NCI-H1436 (cell line): ENCODE measurements at places on chromosomes 12 and 14.

GRCh38 chr12:100185361-100185894 lies 15.2 kb upstream of the ACTR6 start:
- no peak for DNase-seq

GRCh38 chr14:24695265-24696241 lies 61.6 kb upstream of the GZMB start:
- no peak for DNase-seq

DNA sequence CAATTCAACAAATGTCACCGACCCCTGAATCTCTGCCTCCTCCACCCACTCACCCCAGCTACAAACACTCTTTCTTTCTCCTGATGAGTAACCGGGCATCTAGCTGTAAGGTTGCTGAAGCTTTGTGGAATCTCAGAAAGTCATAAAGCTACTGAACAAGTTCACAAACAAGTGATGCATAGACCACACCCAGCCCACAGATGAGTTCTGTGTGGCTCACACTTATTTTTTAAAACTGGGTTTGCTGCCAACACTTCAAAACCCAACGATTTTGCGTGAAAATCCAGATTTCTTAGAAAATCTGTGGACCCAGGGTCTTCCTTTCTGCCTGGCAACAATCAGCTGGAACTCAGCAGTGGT lies 96.1 kb downstream of the APAF1 start:
- DNase-seq = no peak

DNA sequence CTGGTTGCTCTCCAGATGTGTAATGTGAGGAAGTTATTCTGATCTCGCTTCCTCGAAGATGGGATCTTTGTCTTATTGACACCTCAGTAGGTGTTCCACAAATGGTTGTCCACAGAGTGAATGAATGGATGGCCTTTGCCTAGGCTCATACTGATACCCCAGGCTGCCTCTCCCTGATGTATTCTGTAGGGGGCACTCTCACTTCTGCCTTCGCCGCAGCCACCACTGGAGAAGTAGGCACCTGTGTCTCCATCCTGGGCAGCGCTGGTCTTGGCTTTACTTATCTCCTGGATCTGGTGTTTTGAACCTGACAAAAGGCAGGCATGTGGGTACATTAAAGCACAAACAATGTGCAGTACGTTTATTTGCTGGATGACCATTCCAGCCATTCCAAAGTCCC lies 82.1 kb downstream of the ZFP36L1 start:
- no peak for DNase-seq

- DNase-seq = no peak
Measured at GRCh38 chr14:60300019-60300418, 51.0 kb downstream of the PPM1A start.

GRCh38 chr14:20855652-20856291 lies 35.4 kb upstream of the RNASE3 start:
- DNase-seq = no peak

GRCh38 chr14:19920021-19920657 lies at the start of gene OR4K5:
Gene OR4K5 (plus strand): TSS chr14:19920607. CDS start chr14:19920607, 0 bp downstream.
- no peak for DNase-seq

DNA sequence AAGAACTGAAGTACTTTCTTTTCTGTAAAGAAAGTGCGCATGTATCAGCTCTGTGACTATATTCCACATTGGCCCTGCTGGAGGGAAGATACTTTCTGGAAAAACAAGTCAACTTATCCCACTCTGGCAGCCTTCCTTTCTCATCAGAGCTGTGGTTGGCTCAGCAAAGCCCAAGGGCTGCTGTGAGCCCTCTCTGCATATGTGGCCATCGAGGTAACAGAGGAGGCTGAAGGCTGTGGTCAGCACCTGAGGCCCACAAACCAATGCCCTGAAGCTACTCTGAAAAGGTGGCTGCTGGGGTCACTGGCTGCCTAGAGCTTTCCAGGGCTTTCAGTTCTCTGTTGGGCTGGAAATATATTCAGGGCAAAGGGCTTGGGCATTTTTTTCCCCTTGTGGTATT lies 70.8 kb upstream of the IGF1 start:
- no peak for DNase-seq

- DNase-seq = no peak
Measured at GRCh38 chr14:101010293-101010692, 106.8 kb upstream of the RTL1 start.

DNA sequence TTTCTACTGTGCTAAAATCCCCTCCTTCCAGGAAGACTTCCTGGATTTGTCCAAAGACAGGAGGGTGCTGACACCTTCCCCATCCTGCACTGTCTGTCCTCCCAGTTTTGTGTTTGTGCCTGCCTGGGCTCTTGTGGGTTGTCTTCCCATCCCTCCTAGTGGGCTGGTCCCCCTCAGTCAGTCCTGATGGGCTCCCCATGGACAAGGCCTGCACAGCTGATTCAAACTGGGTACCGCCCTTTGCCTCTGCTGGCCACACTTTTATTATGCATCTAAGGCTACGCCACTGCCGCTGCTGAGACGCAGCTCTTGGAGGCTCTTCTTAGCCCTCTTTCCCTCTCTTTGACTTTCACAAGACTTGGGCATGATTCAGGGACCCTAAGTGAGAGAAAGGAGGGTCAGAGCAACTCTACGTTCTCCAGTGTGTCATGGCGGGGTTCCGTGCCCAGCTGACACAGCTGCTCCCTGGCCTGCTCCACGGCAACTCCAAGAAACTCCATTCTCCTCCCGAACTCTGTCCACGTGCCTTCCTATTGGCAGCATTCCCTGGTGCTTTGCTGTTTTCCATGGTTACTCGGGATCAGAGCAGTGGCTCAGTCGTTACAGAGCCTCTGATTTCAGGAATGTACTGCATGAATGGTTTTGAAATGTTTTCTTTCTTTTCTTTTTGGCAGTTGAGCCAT lies 3.8 kb upstream of the KRT85 start:
- DNase-seq = no peak

GRCh38 chr12:100248886-100249285 lies 18.0 kb downstream of the DEPDC4 start:
- no peak for DNase-seq

- DNase-seq = no peak
Measured at GRCh38 chr14:81286574-81287370, 66.0 kb upstream of the GTF2A1 start.

- DNase-seq = no peak
Measured at GRCh38 chr12:89906178-89906577, 197.5 kb upstream of the ATP2B1 start.

- no peak for DNase-seq
Measured at GRCh38 chr14:30759172-30760125, 114.9 kb upstream of the COCH start.

DNA sequence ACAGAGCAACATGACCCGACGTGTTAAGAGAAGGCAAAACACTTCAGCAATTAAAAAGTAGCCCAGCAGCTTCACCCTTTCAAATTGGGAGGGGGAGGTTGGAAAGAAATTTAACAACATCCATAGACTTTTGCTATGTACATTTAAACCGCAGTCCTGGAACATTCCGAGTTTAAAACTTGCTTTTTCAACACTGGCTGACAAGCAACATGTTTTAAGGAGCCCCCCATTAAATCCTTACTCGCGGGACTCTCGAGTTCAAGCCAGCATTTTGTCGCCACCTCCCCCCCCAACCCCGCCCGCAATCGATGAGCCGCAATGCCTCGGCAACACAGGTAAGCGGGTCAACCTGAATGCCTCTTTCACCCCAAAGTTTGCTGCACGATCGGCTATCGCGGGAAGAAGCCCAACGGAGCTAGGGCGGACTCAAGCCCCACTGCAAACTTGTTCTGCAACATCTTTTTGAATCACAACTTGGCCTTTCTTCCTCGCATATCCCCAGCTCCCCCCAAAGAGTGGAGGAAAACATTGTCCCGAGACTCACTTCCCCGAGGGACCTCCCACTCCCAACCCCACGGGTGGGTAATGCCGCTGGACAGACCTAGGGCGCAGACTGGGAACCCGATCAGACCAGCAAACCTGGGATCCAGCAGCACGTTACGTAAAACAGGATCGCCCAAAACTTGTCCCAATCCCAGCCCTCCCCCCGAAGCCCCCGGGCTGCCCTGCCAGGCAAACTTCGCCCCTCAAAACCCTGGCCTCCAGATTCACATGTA lies 777 bp downstream of the ZFP36L1 start:
- no peak for DNase-seq

- DNase-seq = no peak
Measured at GRCh38 chr14:36659822-36660735, 1.6 kb upstream of the PAX9 start.

DNA sequence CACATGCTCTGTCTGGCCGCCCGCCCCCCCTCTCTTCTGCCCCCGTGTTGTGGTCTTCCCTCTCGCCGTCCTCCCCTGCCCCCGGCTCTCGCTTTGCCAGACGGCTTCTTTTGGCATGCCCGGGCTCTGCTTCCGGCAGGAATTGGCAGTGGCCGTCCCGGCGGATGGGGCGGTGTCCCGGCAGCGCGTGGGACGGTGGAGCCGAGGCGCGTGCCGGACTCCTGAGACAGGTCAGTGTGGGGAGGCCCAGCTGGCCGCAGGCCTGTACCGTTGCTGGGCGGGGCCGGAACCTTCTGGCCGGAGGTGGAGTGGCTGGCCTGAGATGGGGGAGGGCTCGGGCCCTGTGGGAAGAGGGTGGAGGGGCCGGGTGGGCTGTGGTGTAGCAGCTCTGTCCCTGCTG lies 17.1 kb downstream of the KIF26A start:
- no peak for DNase-seq

- no peak for DNase-seq
Measured at GRCh38 chr12:27282754-27283153, 38.7 kb downstream of the STK38L start.

- DNase-seq = no peak
Measured at GRCh38 chr12:131903270-131904255, 9.1 kb downstream of the ULK1 start.

GRCh38 chr14:60266021-60266937 lies 17.3 kb downstream of the PPM1A start:
- no peak for DNase-seq

DNA sequence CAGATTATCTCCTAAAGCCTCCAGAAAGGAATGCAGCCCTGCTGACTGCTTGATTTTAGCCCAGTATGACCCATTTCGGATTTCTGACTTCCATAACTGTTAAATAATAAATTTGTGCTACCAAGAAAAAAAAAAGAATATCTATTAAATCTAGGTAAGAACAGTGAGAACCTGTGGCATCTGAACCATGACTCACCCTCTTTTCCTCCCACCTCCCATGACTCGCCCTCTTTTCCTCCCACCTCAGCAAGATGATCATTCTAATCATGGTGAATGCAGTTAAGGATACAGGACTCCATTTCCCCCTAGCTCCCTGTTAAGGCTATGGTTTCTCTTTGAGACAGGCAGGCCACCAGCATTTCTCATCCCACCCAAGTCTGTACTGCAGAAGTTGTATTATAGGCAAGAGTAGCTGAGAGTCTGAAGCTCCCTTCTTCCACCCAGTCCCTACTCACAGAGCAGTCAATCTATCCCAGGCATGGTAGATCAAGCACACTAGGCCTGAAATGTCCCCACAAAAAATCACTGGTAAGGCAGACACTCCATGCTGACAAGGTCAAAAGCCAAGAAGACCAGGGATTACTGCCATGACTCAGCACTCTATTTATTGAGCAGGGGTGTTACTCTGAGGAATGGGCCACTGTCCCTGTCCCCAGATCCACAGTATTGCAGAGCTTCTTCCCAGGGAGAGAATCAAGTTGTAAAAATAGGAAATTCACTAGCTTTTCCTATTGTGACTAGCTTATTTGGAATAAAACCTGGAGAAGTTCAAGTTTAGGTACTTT lies 188.9 kb downstream of the ADAMTS20 start:
- no peak for DNase-seq

DNA sequence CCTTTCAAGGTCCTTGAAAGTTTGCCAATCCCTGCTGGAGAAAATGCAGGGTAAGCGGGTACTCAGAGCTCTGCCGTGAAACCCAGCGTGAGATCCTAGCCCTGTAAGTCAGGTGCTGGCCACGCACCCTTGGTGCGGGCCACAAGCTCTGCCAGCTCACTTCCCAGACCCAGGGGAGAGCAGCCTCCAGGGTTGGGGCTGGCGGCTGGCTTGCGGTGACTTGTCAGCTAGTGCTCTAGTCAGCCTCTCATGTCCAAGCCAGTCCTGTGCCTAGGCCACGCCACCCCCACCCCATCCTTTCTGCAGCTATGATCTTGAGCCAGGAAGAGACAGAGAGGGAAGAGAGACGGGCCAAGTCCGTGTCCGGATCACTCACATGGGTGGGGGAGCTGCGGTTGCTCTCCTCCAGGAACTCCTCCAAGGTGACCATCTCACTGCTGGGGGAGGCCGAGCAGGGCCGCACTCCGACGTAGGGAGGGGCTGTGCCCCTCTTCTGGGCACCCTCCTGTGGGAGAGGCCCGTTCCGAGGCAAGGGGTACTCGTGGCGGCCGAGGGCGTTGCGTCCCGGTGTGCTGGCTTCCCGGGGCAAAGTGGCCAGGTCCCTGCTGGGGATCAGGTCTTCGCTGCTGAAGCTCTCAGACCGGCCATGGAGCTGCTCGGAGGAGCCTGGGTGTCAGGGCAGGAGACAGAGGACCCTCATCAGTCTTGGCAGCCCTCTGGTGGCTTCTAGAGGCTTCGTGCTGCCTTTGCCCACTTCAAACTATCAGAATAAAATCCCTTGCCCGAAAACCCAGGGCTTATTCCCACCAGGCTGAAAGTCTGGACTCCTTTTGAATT lies 33.3 kb upstream of the GPR68 start:
- DNase-seq = no peak

GRCh38 chr14:93540235-93540634 lies 109.5 kb downstream of the UNC79 start:
- no peak for DNase-seq

DNA sequence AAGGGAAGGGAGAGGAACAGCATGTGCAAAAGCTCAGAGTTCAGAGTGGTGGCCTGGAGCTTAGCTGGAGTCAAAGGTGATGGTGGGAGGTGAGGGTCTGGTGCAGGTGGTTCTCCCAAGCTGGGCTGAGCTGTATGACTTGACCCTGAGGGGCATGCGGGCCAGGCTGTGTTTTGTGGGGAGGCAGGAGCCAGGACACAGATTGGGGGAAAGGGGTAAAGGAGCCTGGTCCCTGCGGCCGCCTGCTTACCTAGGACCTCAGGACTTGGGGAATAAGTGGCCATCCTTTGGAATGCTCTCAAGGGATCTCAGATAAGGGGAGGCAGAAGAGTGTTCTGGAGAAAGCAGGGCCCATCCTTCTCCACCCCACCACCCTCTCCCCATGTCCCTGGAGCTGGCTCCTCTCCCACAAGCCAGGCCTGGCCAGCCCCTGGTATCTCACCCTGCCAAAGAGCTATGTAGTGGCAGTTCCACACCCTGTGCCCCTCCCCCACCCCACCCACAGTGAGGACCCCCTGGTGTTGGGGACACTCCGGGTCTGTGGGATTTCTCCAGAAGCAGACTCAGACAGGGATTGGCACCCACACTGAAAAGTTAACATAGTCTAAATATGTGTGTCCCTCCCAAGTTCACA lies 19.9 kb upstream of the CEP170B start:
- DNase-seq = no peak

GRCh38 chr14:92660571-92660970 lies 87.9 kb downstream of the LGMN start:
- DNase-seq = no peak

- DNase-seq = no peak
Measured at GRCh38 chr14:24207104-24207551, 1.6 kb downstream of the TSSK4 start.

GRCh38 chr12:11408096-11408495 lies 12.7 kb upstream of the PRB2 start:
- no peak for DNase-seq
